Amniotic epithelial cell (primary cell): ENCODE measurements at places on chromosomes 6 and 20.

DNA sequence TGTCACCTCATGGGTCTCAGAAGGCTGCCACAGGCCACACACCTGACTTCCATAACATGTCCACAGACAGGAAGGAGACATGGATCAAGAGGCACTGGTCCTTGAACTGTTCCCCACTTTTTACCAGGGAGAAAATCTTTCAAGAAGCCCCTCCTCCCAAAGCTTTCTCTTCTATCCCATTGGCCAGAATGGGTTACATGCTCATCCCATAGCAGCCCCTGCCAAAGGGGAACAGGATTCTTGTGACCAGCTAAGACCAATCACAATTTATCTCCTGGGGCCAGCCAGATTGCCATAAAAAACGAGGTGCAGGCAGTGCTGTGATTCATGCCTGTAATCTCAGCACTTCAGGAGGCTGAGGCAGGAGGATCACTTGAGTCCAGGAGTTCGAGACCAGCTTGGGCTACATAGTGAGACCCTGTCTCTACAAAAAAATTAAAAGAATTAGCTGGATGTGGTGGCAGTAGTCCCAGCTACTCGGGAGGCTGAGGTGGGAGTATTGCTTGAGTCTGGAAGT is 59.4 kb downstream of the TMEM242 start:
- no peak for DNase-seq

DNA sequence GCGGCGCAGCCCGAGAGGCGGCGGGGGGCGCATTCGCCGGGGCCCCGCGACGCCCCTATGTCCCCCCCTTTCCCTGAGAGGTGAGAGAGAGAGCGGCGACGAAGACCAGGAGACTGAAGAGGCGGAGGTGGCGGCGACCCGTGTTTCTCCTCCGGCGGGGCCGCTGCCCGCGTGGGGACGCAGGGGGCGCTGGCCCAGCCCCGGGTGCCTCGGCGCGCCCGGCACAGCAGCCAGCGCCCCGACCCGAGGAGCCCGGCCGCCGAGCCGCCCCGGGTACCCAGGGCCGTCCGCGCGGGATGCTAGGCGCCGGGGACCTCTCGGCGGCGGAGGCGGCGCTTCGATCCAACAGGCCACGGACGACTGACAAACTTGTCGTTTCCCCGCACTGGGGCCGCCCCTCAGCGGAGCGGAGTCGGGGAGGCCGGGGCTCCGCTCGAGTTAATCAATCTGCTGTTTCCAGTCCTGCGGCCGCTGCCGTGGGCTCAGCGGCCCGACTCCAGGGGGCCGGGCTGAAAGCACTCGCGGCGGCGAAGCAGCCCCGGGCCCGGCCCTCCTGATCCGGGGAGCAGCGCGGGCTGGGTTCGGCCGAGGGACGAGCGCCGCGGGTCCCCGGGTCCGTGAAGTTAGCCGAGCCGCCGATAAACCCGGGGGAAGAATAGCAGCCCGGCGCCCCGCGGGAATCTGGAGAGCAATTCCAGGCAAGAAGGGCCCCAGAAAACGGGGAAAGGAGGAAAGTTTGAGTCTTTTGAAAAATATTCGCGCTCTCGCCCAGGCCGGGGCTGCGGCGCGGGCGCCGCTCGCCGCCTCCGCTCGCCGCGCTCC is 631 bp downstream of the MDGA1 start:
- no peak for DNase-seq

- no peak for DNase-seq
Measured at GRCh38 chr20:59355242-59355641, 54.8 kb downstream of the EDN3 start.

DNA sequence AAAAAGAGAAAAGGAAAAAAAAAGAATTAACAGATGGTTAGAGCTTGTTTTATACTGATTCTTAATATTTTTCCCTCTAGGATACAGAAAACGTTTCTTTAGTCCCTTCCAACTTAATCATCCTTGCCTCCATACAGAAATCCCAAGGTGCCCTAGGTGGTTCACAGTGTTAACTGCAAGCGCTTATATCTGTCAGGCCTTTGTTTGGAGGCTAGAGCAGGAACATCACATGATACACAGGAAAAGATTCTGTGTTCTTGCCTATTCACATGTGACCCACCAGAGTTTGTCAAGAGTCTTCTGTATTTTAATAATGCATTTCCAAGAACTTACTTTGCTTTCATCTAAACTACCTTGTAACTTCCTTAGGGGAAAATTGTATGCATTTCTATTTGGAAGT is 31.3 kb downstream of the ANKRD6 start:
- no peak for DNase-seq

- no peak for DNase-seq
Measured at GRCh38 chr6:37232430-37233017, 25.0 kb upstream of the TBC1D22B start.

- no peak for DNase-seq
Measured at GRCh38 chr20:20856306-20856705, 143.9 kb upstream of the RALGAPA2 start.

GRCh38 chr6:136158387-136158821 is 91.7 kb downstream of the MTFR2 start:
- DNase-seq: peak; percentile 78

GRCh38 chr6:159462431-159462830 is 230.6 kb downstream of the SOD2 start:
- DNase-seq: no peak

DNA sequence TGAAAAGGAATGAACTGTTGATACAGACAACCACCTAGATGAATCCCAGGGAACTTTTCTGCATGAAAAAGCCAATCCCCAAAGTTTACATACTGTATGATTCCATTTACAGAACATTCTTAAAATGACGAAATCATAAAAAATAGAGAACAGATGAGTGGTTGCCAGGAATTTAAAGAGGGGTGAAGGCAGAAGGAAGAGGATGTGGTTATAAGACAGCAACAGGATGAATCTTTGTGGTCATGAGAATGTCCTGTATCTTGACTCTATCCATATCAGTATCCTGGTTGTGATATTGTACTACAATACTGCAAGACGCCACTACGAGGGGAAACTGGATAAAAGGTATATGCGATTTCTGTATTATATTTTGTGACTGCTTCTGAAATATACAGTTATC is 70.1 kb upstream of the EMILIN3 start:
- DNase-seq: peak; percentile 97

- DNase-seq: no peak
Measured at GRCh38 chr6:120451508-120451907, 882.8 kb downstream of the TBC1D32 start.

- DNase-seq: no peak
Measured at GRCh38 chr6:110476046-110476849, at the start of gene SLC22A16. Gene SLC22A16, minus strand, starts transcription at chr6:110476613. Its CDS starts 39 bp downstream, at chr6:110476574.

- DNase-seq: no peak
Measured at GRCh38 chr6:98514073-98514720, 320.2 kb upstream of the POU3F2 start.

- DNase-seq: no peak
Measured at GRCh38 chr6:105964979-105965760, 121.0 kb upstream of the PRDM1 start.

- DNase-seq: peak; percentile 97
Measured at GRCh38 chr20:50509923-50510705, at the start of gene PTPN1. Gene PTPN1, plus strand, starts transcription at chr20:50510383. Its CDS starts 145 bp downstream, at chr20:50510528.

DNA sequence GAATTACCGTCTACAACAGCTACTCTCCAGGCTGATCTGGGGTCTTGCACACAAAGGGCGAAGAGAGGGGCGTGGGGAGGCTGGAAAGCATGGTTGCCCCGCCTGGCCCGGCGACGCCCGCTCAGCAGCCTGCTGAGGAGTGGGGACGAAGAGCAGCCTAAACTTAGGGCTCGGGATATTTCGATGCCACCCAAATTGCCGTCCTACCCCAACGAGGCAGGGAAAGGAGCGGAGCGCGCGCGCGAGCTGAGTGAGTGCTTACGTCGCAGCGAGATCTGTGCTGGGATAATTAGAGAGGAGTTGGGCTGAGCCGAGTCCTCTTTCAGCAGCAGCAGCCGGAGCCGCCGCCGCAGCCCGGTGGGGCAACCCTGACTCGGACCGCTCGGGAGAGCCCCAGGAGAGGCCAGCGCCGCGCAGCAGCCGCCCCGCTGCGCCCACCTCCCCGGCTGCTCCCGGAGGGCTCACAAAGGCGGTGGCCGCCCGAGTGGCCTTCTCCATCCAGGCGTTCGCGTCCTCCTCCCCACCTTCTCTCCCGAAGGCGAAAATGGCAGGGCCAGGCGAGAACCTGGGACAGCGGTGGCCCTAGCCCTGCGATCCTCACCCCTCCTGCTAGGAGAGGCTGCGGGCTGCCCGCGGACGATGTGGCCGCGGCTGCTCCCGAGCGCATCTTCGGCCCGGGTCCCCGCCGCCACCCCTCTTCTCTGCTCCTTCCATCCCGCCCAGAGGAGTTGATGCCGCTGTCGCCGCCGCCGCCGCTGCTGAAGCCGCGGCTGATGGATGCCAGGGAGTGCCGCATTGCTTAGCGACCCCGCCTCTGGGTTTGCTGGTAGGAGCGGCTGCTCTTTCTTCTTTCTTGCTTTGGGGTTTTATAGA is at the start of gene CLVS2:
CLVS2 (plus strand) TSS at position 315 of the 873 bp plus-strand sequence. CDS start 1,543 bp downstream, outside the sequence.
- peak; percentile 1 for DNase-seq

DNA sequence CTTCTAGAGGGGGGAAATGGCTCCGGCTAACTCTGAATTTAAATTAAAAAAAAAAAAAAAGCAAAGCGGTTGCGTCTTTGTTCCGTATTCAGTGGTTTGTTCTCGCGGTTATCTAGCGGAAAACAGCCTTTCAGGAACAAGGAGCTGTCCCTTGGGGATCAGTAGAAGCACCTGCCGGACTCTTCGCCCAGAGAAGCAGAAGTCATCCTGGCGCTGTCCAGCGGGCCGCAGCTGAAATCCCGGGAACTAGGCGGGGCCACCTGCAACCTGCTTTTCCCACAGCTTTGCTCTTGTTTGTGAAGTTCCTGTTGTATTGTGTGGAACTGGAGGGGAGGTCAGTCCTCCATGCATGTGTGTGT is 43.9 kb upstream of the GJE1 start:
- peak; percentile 75 for DNase-seq
